ENCODE measurements at places on chromosomes 4 and X. TPM values are rescaled to one million over a fixed set of nuclear protein-coding genes. Genes with fewer than 3 reads are reported as not detected.

DNA sequence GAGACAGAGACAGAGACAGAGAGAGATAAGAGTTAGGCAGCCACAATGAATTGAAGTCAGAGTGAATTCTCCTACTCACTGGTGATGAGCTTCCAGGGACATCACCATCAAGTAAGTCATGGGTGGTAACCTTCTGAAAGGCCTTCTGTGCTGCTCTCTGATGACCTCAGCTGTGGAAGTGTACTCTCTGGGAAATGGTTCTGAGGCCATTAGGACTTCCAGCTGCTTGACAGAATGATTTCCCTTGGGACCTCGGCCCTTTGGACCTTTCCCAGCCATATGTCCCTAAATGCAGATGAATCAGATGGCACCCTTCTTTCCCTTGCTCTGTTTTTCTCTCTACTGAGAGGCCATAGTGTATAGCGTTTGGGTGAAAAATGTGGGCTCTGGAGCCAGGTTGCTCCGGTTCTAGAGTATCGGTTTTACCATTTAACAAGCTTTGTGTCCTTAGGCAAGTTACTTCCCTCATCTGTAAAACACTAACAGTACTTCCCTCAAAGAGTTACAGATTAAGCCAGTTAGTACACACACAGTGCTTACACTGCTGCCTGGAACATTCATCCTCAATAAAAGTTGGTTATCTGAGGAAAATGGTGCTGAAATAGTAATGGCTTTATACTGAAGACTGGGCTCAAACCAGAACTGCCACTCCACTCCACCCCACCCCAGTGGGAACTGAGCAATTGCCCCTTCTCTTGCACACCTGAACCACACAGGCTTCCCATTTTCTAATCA is 7.6 kb downstream of the SEPTIN11 start:
- no peak for DNase-seq

DNA sequence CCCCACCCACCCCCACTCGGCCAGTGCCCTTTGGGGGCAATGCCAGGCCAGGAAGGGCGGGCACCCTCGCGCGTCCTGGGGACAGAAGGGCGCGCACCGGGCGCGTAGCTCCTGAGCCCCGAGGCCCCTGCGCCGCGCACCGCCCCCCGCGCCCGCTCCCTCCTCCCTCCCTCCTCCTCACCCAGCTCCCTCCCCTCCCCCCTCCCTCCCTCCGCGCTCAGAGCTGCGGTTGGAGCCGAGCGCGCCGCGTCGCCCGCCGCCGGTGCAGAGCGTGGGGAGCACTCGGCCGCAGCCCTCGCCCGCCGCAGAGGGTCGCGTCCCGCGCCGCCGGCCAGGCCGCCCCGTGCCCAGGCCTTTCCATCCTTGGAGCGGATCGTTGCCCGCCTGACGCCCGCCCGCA is at the start of gene ATP2B3:
Gene ATP2B3 (plus strand): TSS at position 220 of the 400 bp plus-strand sequence. CDS start 18,606 bp downstream, outside the sequence.
- DNase-seq = no peak

DNA sequence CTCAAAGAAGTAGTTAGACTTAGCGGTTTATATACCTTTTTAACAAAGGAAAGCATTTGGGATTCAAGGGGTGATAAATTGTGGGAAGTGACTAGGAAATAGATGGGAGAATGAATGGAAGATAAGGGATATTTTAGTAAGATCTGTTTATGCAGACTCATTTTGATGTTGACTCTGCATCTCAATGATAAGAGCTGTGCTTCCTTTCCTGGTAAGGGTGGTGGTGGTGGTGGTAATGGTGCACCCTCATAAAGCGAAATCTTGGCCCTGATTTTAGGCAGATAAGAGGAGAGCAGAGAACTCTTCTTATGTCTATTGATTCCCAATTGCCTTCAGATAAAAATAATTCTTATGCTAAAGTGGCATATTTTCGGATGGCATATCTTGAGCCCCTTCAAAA is 197.1 kb downstream of the SPRY1 start:
- no peak for DNase-seq

DNA sequence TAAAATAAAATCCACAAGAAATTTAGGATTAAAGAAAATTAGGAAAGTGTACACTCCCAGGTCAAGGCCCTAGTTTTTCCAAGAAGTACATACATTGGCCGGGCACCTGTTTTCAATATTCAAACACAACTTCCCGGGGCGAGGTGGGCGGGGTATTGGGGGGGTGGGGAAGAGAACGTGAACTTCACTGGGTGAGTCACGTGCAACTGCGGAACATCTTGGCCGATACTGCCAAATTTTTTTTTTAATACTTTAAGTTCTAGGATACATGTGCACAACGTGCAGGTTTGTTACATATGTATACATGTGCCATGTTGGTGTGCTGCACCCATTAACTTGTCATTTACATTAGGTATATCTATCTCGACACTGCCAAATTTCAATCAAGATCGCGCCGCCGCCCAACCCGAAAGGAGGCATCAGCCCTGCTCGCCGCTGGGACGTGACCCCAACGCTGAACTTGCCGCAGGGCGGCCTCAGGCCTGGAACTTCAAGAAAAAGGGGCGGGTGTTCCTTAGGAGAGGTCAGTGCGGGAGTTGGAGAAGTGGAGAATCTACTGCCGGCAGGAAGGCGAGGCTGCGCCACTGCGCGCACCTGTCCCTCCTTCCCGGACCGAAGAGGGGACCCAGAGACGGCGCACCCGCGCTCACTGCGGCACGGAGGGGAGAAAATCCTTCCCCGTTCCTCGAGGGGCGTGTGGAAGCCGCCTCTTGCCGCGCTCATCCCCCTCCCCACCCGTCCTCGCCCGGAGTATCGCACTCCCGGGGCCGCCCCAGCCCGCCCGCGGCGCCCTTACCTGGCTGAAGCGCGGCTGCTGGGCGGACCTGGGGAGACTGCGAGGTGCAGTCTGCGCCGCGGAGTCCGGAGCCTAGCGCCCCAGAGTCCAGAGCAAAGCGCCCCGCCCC is at the start of gene TEC:
Gene TEC (minus strand): TSS at position 883 of the 905 bp plus-strand sequence. CDS start 41,224 bp downstream, outside the sequence.
- peak; percentile 49 for DNase-seq

The MAGEA2B gene
- not detected for total RNA-seq

The GPRASP1 gene
- total RNA-seq = 4.1 TPM

The ZNF280C gene
- 16.2 TPM for total RNA-seq

All from progenitor cell of endocrine pancreas (in vitro differentiated cells).